ENCODE measurements at places on chromosomes 7 and 10. TPM values are rescaled to one million over a fixed set of nuclear protein-coding genes. Genes with fewer than 3 reads are reported as not detected.

GRCh38 chr7:27579565-27579964, 83.1 kb downstream of the HIBADH start:
- DNase-seq = no peak

DNA sequence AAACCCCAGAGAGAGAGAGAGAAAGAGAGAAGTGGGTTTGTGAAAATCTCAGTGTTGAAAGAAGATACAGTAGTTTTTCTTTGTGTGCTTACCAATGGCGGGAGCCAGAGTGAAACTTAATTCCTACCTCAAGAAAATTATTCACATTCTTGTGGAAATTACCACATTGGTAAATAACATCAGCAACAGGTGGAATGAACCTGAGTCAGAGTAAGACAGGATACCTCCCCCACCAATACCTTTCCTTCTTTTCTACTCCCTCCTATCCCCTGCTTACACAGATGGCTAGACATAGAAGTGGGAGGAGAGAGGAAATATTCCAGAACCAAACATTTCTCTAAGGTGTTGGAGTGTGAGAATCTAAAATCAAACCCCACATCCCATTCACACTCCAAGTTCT, 793.9 kb downstream of the SORCS3 start:
- DNase-seq = no peak

- no peak for DNase-seq
These were observed 133.9 kb downstream of the DKK1 start for GRCh38 chr10:52447931-52448353.

DNA sequence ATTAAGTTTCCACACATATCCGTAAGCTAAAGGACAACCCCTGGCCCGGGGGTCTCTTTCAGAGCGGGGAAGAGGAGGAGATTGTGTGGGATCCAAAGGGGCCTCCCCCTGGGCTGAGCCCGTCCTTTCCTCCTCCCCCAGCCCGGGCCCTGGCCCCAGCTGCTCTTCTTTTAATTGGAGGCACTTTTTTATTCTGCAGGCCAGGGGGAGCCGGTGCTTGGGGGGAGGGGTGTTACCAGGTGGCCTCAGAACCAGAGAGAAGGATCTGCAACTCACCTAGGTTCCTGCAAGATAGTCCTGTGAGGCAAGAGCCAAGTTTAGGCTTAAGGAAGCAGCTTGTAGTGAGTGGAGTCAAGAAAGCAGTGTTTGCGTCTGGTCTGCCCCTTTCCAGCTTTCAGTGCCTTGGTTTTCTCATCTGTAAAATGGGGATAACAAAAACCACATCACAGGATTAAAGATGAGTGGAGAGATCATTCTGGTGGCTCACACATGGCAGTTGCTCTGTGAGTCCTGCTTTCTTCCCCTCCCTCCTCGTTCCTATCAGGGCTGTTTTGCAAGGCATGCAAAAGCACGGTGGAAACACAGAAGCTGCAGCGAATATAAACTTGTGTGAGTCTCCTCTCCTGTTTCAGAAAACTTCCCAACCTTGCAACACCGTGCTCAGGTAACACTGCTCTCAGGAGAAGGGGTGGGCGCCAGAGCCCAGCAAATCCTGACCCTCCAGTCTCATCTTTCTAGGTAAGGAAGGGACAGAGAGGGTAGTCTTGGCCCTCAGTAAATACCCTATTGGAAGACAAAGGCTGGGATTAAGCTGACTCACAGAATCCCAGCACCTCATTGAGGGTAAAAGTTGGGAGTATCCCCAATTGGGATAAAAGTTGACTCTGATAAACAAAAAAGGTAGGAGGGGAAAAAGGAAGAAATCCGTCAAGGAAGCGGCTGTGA, 4.1 kb upstream of the TLX1 start:
- DNase-seq = no peak

Gene POM121
- polyA plus RNA-seq = 9.2 TPM
